Skin of body (tissue), 3 donors: ENCODE measurements at places on chromosomes 6 and 20. TPM values are rescaled to one million over a fixed set of nuclear protein-coding genes. Genes with fewer than 3 reads are reported as not detected.

DNA sequence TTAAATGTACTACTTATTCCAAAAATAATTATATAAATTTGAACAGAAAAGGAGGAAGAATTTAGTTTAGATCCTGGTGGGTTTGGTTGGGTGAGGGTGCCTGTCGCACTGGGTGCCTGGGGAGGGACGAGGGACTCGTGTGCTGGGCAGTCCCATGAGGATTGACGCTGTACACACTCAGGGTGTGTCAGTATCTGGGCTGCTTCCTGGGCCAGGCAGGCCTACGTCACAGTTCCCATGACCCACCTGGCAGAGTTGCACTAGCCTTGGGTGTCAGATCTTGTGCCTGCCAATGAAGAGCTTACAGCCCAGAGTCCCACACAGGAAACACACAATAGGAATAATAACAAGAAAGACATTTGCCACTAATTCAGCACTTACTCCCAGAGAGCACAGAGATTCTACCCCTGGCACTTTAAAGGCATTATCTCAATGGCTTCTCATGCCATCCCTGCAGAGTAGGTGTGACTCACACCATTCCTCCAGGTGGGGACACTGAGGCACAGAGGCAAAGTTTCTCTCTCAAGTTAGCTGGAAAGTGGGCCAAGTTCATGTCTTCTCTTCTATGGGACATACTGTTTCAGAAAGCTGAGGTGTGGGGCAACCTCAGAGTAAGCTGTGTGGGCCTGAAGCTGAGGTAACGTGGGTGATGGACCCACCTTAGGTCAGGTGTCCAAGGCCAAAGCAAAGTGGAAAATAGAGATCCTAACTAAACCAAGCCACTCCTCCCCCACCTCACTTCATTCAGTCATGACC is 1.3 kb upstream of the SDCBP2 start:
- DNase-seq = no peak

DNA sequence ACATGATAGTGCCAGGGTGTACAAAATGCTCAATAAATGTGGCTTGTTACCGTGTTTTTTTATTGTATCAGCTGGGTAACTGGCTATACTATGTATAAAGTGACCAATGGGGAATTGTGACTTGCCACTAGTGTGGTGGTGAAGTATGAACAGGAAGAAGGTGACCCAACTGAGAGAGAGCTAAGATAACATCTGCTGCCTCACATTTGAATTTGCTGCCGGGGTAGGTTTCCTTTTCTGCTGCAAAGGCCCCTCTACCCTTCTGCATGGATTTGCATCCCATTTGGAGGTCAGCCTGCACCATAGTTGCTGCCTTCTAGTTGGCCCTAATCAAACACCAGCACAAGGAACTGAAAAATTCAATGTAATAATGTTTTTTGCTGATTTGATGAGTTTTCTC is 24.1 kb downstream of the IL17A start:
- DNase-seq = no peak

- no peak for DNase-seq
Measured at GRCh38 chr6:30000156-30000791, 57.9 kb downstream of the HLA-A start.

- DNase-seq = no peak
Measured at GRCh38 chr20:51140671-51141070, 117.8 kb upstream of the KCNG1 start.

EEF1A2 gene
- total RNA-seq = 38.5 TPM

IMPG1 gene
- total RNA-seq = not detected

BMP5 gene
- 5.0 TPM for total RNA-seq
